ENCODE measurements at places on chromosomes 1 and 21.

DNA sequence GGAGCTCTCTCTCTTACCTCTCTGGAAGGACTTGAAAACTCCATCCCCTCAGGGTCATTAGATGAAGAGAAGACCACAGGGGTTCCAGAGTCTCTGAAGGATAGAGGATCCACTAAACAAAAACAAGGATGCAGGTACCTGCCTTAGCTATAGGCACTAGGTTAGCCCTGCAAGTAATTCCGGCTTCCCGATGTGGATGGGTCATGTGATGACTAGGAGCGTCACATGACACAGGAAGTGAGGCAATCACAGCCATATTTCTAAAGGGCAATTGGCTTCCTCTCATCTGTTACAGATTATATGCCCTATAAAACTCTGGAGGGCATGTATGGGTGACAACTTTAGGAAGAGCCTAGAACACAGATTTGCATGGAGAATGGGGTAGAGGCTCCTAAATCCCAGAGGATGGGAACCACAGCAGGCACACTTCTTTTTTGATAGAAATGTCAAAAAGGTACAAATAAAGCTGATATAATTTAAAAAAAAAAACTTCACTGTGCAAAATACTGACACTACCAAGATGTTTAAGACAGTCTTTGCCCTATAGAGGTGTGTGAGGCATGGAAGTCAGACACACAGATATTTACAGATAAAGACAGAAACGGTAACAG lies 14.1 kb downstream of the ENTREP3 start:
- peak; percentile 53 for DNase-seq

GRCh38 chr1:77412820-77413530 lies 131.2 kb downstream of the AK5 start:
- no peak for DNase-seq

DNA sequence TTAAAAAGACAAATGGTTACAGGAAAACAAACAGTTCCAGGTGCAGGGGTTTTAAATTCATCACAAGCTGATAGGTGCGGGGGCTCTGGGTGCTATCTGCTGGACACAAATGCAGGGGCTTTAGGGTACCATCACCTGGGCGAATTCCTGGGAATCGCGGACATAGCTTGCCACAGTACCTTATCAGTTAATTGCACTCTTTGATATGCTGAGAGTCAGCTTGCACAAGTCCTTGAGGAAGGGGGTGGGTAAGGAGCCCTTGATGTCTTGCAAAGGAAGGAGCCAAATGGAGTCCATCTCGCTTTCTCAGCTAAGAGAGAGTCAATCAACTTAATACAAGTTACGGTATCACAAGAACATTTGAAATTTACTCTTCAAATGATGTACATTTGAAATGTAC lies 25.4 kb upstream of the TMEM54 start:
- DNase-seq, result no peak

- no peak for DNase-seq
These were observed 100.2 kb upstream of the COG2 start for GRCh38 chr1:230542054-230542453.

GRCh38 chr1:100879422-100879821 lies 15.2 kb downstream of the EXTL2 start:
- DNase-seq, result no peak

DNA sequence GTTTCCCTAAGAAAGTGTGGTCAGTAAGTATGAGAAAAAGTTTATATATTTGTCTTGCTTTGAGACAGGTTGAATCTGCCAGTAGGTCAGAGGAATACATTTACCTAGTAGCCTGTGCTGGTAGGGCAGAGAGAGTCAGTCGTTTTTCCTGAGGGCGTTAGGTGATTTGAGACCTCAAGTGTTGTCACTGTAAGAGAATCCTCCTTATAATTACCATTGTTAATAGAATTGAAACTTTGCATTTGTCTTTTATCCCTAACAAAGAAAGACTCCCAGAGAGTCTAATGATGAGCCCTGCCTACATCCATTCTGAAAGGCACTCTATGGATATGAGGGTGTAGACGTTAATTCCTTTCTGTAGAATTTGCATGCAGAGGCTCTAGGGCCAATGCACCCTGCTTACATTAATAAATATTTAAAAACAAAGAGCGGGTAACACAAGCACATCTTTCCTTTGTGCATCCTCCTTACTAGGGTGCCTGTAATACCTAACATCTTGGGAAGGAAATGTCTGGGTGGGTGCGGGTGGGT lies 16.4 kb downstream of the PBX1 start:
- no peak for DNase-seq

DNA sequence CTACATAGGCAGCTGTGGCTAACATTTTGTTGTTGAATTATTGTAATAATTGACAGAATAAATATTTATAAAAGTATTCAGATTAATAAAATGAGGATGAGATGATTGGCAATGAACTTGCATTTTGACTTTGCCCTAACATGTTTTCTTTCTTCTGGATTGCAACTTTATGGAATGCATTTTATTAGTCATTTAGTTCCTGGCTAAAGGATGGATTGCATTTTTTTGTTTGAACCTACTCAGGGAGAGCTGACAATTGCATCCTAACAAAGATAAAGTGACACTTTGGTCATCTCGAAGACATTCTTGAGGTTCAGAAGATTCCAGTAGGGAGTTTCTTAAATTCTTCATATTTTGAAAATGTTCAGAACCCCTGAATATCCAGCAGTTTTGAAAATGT lies 37.5 kb downstream of the PGM1 start:
- DNase-seq, result no peak

- DNase-seq, result no peak
These were observed 14.2 kb upstream of the PLEKHA6 start for GRCh38 chr1:204373911-204374310.

- DNase-seq, result peak; percentile 78
These were observed 26.7 kb upstream of the RPTN start for GRCh38 chr1:152185544-152186391.

DNA sequence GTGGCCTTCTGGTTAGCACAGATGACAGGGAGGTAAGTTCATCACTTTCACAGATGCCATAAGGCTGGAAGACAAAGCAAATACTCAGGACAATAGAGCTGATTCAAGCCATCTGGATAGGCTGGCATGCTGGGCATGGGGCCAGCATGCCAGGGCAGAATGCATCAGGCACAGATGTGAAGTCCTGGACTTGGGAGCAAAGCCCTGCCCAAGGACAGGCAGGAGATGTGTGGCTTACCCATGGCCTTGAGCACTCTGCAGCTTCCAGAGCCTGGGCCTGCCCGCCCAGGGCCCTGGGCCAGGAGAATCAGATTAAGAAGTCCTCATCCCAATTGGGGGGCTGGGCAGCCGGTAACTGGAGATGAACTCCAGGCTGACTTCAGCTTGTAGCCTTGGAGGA lies 135.7 kb upstream of the ZC3H12A start:
- DNase-seq, result no peak

DNA sequence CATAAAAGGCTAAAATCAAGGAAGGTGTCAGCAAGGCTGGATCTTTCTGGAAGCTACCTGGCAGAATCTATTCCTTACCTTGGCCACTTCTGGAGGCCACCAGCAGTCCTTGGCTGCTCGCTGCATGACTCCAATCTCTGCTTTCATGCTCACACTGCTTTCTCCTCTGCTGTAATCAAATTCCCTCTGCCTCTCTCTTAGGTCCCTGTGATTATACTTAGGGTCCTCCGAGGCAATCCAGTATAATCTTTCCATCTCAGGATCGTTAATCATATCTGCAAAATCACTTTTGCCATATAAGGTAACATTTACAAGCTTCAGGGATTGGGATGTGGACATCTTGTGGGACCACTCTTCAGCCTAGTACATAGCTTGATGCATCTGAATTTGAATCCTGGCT lies 110.7 kb upstream of the IVNS1ABP start:
- DNase-seq, result no peak
